Left colon (tissue), 2 donors: ENCODE measurements at places on chromosomes 16 and 17. TPM values are rescaled to one million over a fixed set of nuclear protein-coding genes. Genes with fewer than 3 reads are reported as not detected.

The NAT9 gene
- total RNA-seq = 42.8 TPM

The TERB1 gene
- total RNA-seq = 0.11 TPM

The CES1 gene
- 2.8 TPM for total RNA-seq

The ASIC2 gene
- 2.2 TPM for total RNA-seq

The DPEP2NB gene
- not detected for total RNA-seq

The ABCC11 gene
- 0.61 TPM for total RNA-seq

The MMP2 gene
- total RNA-seq = 136 TPM

The EVI2A gene
- total RNA-seq = 0.98 TPM

The BEAN1 gene
- total RNA-seq = not detected

The UTS2R gene
- not detected for total RNA-seq

The OR4D1 gene
- total RNA-seq = not detected

The ACE gene
- total RNA-seq = 27.7 TPM

The SLC2A4 gene
- total RNA-seq = 1.4 TPM

The CMTM2 gene
- not detected for total RNA-seq

The GINS2 gene
- total RNA-seq = 5.1 TPM

The KREMEN2 gene
- 0.89 TPM for total RNA-seq

The CREBBP gene
- 59.3 TPM for total RNA-seq

The MGAT5B gene
- 0.46 TPM for total RNA-seq

The ZNF594 gene
- total RNA-seq = 3.9 TPM

The WFDC1 gene
- total RNA-seq = 12.3 TPM

The NPIPA5 gene
- total RNA-seq = 1.2 TPM

The OTOP2 gene
- total RNA-seq = 70.3 TPM

The ADORA2B gene
- total RNA-seq = 31.4 TPM

The HSD17B2 gene
- total RNA-seq = 63.6 TPM

The PTGES3L gene
- 3.6 TPM for total RNA-seq

The CDK3 gene
- 10.1 TPM for total RNA-seq

The DRC3 gene
- 1.3 TPM for total RNA-seq

The KRT38 gene
- total RNA-seq = not detected

The CES4A gene
- total RNA-seq = 12.1 TPM

The PLXDC1 gene
- total RNA-seq = 5.0 TPM

The SPEM1 gene
- total RNA-seq = not detected

The COX6A2 gene
- total RNA-seq = not detected
